HCEC 1CT (cell line): ENCODE measurements at places on chromosomes 12 and 14.

DNA sequence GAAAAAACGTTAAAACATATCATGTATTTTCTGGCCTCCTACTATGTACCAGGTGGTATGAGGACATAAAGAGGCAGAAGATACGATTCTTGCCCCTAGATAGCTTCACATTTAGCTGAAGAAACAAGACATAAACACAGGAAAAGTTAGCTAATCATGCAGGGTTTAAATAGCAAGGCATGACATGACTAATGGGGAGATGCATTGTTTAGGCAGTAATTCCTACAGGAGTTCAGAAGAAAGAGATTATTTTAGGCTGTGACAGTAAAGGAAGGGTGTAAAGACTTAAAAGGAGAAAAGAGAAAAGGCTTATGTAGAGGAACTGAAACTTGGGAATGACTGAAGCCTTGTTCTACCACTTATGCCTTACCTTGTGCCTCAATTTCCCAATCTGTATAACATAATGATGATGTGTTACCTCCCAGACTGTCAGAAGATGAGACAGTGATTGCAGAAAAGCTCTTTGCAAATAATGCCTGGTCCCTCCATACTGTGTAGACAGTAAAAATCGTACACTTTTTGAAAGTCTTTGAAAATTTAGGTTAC, 44.4 kb downstream of the PRKCH start:
- DNase-seq, result no peak

- no peak for DNase-seq
Observed at GRCh38 chr14:32258336-32258993, 55.4 kb upstream of the RNU6-8 start.

DNA sequence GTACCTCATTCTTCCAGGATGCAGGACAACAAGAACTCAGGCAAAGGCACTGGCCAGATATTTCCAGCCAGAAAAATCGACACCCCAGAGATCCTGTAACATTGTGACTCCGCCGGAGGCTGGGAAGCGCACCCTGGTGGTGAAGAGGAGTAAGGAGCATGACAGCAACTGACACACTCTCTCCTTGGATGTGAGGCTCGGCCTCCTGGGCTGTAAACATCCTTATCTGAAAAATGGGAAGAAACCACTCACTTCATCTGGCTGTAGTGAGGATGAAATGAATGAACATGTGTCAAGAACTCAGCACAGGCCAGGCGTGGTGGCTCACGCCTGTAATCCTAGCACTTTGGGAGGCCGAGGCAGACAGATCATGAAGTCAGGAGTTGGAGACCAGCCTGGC, 27.5 kb downstream of the TCHP start:
- DNase-seq, result peak; percentile 55

- DNase-seq, result peak; percentile 57
Observed at GRCh38 chr12:51678086-51678724, 87.2 kb downstream of the SCN8A start.

- DNase-seq, result no peak
Observed at GRCh38 chr14:75311356-75311755, 32.7 kb downstream of the FOS start.

- DNase-seq, result no peak
Observed at GRCh38 chr14:104249089-104249488, 110.7 kb downstream of the KIF26A start.
